ENCODE measurements at places on chromosomes 1 and 21.

- no peak for DNase-seq
Measured at GRCh38 chr1:43981135-43981491, 2.1 kb downstream of the B4GALT2 start.

- DNase-seq = peak; percentile 63
Measured at GRCh38 chr1:65141394-65141793, 6.6 kb upstream of the AK4 start.

GRCh38 chr1:35111106-35111505, 31.9 kb downstream of the ZMYM1 start:
- peak; percentile 41 for DNase-seq

DNA sequence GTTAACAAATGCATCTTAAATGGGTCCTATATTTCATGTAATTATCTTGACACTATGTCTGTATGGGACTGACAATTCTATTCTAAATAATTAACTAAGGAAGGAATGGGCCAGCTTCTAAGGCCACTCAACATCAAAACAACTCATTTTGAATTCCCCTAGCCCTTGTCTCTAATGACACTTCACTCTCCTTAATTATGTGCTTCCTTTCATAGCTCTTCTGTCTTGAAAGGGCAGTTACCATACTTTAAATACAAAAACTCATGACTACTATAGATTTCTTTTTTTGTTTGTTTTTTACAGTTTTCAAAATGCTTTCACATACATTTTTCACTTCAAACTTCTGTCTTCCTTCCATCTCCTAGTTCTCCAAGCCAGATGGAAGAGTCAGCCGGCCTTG, 126.1 kb upstream of the CHODL start:
- no peak for DNase-seq

GRCh38 chr1:44575396-44575795, 98.9 kb downstream of the TMEM53 start:
- DNase-seq = no peak

DNA sequence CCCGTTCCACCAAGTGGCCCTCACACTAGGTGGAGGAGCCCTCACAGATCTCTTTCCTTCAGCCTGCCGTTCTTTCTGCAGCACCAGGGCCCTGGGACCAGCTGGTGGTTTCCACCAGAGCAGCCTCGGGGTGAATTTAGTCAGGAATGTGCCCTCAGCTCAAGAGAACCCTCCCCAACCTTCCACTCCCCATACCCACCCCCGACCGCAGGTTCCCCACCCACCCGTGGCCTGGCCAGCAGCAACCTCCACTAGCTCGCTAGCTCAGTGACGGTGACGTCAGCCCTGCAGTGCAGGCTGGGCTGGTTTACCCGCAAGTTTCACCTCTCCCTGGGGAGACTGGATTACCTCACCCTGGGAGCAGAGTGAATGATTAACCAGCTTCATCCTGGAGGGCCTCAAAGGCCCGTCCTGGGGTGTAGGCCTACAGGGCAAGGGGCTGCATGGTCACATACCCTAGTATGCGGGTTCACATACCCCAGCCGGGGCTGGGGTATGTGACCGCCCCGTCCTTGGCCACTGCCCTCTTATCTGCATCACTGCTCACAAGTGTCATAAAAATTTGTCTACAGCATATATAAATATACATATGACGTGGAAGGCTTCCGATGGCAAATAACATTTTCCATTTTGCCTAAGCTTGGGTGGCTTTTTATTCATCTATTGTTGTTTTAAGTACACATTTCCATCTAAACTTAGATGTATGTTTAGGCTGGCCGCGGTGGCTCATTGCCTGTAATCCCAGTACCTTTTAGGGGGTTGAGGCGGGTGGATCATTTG, 24.5 kb downstream of the ELF3 start:
- peak; percentile 95 for DNase-seq

DNA sequence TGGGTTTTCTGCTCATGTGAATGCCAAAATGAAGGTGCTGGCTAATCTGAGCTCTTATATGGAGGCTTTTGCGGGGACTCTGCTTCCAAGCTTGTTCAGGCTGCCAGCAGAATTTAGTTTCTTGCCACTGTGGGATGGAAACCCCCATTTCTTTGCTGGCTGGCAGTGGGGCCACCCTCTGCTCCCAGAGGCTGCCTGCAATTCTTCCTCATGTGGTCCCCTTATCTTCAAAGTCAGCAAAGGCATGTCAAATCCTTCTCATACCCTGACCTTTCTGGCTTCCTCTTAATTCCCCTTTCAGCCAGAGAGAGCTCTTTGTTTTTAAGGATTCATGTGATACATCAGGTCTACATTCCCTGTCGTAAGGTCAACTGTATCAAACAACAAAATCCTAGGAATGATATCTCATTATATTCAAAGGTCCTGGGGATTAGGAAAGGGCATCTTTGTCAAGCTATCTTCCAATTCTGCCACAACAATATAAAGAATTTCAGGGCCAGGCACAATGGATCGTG, 5.2 kb upstream of the GPR161 start:
- DNase-seq = no peak

- DNase-seq = peak; percentile 9
Measured at GRCh38 chr1:175742790-175743459, 470 bp downstream of the TNR start.

DNA sequence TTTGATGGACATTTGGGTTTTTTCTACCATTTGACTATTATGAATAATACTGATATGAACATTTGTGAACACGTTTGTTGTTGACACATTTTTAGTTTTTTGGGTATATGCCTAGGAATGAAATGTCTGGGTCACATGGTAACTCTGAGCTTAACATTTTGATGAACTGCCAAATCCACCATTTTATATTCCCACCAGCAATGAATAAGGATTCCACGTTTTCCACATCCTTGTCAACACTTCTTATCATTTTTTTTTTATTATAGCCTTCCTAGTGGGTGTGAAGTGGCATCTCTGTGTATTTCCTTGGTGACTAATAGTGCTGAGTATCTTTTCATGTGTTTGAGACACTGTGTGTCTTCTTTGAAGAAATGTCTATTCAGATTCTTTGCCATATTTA, 67.6 kb downstream of the RASAL2 start:
- DNase-seq = peak; percentile 74

- no peak for DNase-seq
Measured at GRCh38 chr21:29170944-29171343, 40.5 kb downstream of the MAP3K7CL start.

- peak; percentile 31 for DNase-seq
Measured at GRCh38 chr1:31335007-31335406, 37.9 kb downstream of the FABP3 start.

DNA sequence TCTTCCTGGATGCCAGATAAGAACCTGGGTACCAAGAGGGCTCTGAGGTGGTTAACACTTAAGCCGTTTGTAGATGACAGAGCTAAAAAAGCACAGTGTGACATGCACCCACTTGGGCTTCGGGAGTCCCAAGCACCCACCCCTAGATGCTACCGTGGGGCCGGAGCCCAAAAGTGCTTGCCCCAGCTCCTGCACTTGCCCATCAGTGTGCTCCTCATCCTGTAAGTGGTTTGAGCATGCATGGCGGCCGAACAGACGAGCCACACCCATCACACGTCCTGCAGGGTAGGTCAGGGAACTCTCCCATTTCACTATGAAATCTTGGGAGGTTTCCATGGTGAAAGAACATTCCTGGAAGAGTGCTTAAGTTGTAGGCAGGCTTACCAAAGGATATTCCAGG, 158.9 kb upstream of the TNR start:
- no peak for DNase-seq

DNA sequence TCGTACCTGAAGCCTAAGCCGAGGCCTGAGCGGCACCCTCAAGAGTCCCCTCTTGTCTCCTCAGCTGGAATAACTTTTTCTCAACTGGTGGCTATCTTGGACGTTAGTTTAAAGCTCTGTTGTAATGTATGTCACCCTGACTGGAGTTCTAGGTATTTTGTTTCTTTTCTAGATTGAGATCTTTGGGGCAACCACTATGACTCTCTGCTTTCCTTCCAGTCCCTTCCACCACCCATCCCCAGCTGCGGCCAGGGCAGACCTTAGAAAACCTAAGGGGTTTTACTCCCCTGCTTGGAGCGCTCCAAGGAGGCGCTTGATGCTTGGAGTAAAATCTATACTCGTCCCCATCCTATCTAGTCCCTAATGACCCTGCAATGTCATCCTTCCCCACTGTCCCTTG, 74.6 kb upstream of the MRPS6 start:
- DNase-seq = no peak

DNA sequence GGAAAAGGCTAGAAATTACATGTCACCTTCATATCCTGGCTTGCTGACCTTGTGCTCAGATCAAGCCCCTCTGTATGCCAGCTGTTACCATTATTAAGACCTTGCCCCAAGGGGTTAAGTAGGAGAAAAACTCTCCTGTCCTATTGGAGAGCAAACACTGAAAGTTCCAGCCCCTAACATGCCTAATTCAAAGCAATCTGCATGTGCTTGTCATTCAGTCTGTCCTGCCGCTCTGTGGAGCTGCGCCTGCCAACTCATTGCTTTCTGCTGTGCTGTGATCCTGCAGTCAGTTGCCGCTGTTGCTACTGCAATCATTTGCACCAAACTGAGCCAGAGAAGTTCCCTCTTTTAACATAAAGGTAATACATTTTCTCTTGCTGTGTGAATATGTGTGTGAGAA, 113.4 kb downstream of the DISP1 start:
- peak; percentile 47 for DNase-seq

DNA sequence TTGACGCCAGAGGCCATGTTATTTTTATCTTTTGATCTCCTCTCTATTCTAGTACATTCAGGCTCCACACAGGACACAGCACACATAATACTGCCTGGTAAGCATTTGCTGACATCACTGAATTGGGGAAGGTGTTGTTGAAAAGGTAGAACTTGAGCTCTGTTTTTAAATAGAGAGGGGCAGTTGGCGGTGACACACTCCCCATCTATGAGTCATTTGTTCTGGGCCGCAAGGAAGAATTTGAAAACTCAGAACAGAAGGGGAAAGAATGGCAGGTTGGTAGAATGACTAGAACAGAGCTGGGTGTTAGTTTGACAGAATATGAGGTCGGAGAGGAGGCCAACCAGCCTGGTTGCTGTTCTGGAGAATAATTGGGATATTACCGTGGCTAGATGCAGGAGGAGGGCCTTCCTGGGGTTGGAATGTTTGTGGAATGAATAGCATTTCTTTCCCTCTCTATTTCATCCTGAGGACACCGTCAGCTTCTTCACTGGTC, 52.1 kb upstream of the ERRFI1 start:
- DNase-seq = peak; percentile 85

DNA sequence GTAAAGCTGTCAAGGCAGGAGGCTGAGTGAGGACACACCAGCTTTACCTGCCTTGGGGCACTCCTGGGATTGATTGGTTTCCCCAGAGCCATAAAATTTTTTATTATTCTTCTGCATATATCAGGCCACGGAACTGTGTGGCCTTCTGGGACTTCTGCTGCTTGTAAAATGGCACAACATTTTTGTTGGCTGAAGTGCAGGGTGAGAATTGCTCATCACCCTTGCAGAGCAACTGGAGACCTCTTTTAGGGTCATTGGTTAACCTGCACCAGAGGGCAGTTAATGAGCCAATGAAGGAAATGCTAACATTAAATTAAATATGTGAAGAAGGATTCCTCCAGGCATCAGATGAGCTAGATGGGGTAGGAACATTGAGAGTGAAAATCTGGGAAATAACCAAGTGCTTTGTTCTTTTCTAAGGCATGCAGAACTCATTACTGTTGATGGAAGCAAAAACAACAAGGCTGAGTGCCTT, 87.7 kb downstream of the LTN1 start:
- DNase-seq = no peak

DNA sequence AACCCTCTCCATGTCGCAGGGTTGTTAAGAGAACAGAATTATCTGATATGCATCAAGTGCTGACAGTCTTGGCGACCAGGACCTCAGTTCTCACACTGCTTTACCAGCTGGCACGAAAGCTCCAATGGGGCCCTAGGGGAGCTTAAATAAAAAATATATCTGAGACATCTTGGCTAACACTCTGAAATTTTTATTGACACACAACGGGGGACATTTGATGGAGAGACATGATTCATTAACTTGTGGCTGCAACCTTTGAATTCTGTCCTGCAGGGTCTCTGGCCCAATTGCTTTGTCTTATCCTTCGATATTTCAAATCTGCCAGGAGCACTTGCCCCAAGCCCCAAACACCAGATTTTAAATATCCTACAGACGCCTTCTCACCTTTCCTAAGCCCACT, 567.0 kb downstream of the AJAP1 start:
- no peak for DNase-seq

DNA sequence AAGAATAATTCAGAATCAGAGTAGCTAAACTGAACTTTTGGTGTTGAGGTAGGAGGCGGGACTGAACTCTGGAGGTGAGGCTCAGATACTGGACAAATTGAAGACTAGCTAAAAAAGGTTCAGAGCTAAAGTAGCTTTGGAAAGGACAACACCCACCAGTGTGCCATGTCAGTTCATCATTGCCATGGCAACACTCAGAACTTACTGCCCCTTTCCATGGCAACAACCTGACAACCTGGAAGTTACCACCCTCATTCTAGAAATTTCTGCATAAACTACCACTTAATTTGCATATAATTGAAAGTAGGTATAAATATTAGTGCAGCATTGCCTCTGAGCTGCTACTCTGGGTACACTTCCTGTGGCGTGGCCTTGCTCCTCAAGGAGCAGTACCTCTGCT, 30.3 kb upstream of the POGK start:
- DNase-seq = no peak

DNA sequence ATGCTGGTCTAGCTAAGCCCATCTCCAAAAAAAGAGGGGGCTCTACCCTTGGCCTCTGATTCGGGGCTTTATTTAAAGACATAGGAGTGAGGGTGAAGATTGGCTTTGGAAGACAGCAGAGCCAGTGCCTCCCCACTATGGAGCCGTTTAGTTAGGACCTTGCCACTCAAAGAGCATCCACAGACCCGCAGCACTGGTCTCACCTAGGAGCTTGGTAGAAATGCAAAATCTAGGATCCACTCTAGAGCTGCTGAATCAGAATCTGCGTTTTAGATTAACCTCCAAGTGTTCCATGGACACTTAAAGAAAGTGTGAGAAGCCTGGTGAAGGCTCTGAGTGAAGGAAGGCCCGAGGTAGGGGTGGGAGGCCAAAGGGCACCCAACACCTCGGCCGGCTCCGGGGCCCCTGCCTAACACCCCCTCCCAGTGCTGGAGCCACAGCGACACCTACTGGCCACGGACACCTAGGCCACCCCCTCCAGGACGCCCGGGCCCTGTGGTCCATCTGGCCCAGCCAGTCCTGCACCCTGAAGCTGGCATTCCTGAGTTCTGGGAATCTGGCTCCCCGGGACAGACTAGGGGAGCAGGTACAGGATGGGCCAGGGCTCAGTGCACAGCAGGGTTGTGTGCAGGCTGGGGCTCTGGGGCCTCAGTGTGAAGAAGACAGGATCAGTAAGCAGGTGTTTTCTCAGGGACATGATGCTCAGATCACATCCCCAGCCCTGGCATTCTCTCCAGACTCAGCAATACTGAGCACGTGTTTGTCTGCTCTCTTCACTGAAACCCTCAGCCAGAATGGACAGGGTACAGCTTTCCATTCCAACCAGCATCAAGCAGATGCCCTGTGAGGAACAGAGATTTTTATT, 79.2 kb downstream of the TMEM53 start:
- peak; percentile 38 for DNase-seq
